ENCODE measurements at places on chromosomes 1 and 21.

- DNase-seq: no peak
Observed at GRCh38 chr1:230083746-230084407, 16.8 kb downstream of the GALNT2 start.

GRCh38 chr21:45276596-45276995, 11.1 kb downstream of the POFUT2 start:
- DNase-seq: no peak

GRCh38 chr1:89129911-89130310, 4.0 kb upstream of the GBP2 start:
- no peak for DNase-seq

GRCh38 chr1:245099401-245099800, 55.4 kb upstream of the KIF26B start:
- DNase-seq: no peak

DNA sequence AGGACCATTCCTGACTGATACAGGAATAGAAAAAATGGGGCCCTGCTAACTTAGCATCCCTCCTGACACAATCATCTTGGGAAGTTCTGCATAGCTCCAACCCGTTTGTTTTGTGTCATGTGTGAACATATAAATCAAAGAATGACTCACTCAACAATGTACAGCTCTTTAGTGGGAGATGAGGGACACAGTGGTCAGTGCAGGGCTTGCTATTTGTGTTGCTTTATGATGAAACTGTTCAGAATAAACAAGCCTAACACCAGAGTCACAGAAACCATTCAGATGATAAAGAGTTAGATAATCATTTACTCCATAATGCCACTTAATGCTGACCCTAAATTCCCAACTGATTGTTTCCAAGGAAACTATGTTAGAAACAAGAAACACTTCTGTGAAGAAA, 154.2 kb upstream of the ZNHIT6 start:
- DNase-seq: peak; percentile 22

DNA sequence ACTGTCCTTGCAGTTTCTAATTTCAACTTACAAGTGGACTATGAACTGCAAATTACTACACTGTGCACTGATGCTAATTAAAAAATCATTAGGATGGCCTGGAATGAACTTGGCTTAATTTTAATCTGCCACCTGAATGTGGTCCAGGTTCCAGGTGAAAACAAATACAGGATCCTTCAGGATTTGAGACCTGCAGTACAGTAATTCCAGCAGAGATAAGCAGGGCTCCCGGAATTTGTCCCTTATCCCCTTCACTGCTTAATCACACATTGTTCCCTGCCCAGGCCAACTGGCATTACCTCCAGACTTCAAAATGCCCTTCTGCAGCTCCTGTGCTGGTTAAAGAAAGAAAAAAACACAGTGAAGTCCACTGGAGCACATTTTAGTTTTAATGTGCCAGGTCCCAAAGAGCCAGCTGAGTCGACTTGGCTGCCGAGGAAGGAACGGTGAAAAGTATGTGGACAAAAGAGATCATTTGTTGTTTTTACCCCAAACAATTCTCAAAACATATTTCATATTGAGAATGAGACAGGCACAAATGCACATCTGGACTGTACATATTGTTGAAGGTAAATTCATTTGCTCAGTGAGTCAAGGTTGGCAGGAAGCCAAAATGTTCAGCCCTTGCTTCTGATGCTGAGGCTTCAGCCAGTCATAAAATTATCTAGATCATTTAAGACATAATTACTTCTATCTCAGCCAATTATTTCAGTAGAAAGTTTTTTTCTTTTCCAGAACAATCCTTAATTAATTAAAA, 28.3 kb downstream of the DEGS1 start:
- DNase-seq: peak; percentile 68

GRCh38 chr1:91555821-91556531, 55.3 kb downstream of the CDC7 start:
- peak; percentile 71 for DNase-seq

- no peak for DNase-seq
Observed at GRCh38 chr21:43961382-43961909, 50.7 kb upstream of the TRAPPC10 start.

DNA sequence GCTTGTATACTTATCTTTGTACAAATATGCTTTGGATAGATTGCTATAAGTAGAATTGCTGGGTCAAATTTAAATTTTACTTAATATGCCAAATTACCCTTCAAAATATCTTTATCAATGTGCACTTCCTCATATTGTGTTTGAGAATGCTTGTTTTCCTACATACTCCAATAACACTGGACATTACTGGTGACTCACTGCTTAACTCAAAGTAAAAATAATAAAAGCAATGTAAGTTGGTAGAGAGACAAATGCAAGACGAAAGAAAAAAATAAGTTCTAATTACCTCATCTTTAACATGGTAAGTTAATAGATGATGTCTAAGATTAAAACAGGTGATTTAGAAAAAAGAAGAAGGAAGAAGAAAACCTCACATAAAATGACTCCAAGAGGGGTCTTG, 7.9 kb upstream of the SH3GLB1 start:
- DNase-seq: peak; percentile 57

DNA sequence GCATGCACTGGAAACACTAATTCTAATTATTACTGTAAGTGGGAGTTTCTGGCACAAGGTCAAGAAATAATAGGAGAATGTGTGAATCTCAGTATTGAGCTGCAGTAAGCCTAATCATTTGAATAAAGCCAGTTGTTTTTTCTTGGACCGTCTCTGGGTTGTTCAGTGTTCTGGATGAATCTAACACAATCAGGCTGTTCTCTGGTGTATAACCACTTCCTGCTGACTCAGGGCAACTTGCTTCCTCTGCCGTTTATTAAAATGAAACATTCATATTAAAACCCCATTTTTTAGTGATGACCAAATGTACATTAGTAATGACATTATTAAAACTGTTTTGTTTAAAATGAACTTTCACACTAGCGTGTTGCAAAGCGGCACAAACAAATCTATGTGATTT, 273.1 kb upstream of the SNX7 start:
- peak; percentile 81 for DNase-seq

DNA sequence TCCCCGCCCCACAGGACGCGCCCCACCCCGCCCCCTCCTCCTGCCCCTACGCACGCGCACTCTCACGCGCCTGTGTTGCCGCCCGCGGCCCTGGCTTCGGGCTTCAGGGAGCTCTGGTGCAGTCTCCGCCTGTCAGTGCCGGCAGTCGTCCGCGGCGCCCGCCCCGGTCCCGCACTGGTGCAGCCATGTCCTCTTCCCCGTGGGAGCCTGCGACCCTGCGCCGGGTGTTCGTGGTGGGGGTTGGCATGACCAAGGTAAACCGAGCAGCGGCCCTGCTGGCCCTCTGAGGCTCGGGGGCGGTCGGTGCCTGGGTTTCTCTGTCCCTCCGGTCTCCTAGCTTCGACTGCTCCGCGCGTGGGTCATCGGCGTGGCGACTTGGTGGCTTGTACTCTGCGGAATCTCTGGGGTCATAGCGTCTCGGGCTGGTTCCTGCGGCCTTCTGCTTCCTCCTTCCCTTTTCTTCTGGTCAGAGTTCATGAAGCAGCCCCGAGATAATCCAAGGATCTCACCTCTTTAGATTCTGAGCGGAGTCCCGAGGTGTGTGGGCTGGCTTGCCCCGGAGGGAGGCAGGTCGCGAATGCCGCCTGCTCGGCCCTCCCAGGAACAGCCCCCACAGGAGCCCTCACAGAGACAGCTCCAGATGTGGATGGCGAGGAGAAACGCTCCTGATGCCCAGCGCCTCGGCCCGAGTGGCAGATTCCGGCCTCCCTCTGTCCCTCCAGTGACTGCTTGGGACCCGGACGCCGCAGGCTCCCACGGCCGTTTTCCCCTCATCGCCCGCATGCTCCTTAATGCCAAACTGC, at the start of gene SCP2:
Gene SCP2, plus strand, starts transcription at position 65 of the 803 bp plus-strand sequence. Its CDS starts 121 bp downstream, at position 186.
- peak; percentile 75 for DNase-seq

GRCh38 chr1:175984813-175985212, 222.3 kb downstream of the COP1 start:
- DNase-seq: no peak

DNA sequence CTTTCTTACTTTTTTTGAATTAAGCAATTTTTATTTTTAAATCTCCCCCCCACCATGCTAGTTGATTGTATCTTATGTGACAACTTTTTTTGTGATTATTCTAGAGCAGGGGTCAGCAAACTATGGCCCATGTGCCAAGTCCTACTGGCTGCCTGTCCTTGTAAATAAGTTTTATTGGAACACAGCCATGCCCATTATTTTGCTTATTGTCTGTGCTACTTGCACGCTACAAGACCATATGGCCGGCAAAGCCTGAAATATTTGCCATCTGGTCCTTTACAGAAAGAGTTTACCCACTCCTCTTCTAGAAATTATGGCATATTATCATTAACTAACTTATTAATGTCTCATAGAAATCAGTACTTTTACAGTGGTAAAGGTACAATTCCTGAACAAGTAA, 51.7 kb downstream of the AK5 start:
- DNase-seq: no peak

GRCh38 chr21:46180079-46180722, 4.1 kb downstream of the SPATC1L start:
- no peak for DNase-seq

GRCh38 chr1:15833842-15834405, 13.6 kb upstream of the SPEN start:
- no peak for DNase-seq

- DNase-seq: no peak
Observed at GRCh38 chr1:200907611-200908097, 13.0 kb downstream of the INAVA start.

- DNase-seq: peak; percentile 79
Observed at GRCh38 chr1:170619241-170620028, 44.5 kb upstream of the PRRX1 start.

DNA sequence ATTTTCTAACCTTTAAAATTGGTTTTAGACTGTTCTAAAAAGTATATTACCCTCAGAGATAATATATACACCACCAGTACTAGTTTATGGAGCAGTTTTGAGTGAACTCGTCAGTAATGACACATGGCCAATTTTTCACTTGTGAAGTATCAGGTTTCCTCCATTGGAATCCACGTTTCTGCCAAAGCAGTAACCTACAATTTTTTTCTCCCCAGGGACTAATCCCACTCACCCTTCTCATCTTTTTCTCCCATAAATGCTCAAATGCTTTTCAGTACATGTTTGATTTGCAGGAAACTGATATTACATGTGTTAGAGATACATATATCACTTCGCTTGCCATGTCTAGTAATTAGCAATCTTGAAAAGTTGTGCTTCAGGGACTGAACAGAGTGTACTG, 94.1 kb downstream of the COL24A1 start:
- DNase-seq: peak; percentile 42

DNA sequence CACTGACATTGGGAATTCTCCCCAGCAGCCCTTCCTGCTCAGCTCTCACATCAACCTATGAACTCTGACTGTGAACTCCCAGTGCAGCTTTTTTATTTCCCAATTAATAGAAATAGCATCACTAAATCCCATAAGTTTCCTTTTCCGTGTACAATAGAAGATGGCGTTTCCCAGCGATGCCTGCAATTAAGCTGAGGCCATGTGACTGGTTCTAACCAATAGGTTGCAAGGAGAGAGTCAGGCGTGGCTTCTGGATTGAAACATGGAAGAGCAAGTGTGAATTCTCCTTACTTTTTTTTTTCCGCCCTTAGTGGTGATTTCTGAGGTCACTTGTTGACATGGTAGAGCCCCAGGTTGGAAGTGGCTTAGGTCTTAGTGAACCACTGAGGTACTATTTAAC, 59.0 kb upstream of the IGSF5 start:
- no peak for DNase-seq

GRCh38 chr1:168386492-168386891, 105.8 kb downstream of the TBX19 start:
- DNase-seq: no peak

- no peak for DNase-seq
Observed at GRCh38 chr1:110338309-110338885, 780 bp upstream of the RBM15 start.

DNA sequence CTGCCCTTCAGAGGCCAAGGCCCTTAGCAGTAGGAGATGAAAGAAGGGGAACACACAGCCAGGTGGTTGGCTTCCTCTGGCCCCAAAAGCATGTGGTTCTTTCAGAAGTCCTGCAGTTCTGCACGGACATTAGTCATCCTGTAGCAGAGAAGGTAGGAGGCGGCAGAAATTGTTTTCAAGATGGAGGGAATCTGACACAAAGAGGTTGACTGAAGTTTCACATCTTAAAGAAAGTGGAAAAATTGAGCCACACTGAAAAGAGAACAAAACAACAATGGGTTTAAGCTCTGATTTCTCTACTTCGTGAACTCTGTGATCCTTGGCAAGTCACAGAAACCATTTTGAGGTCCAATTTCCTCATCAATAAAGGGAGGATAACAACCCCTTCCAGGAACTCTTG, 125.3 kb upstream of the DNAH14 start:
- DNase-seq: no peak

GRCh38 chr1:3691421-3692204, 39.3 kb downstream of the TP73 start:
- DNase-seq: no peak
